ENCODE measurements at places on chromosomes 6 and 20. TPM values are rescaled to one million over a fixed set of nuclear protein-coding genes. Genes with fewer than 3 reads are reported as not detected.

Gene ATP6V1G2
- 0.20 TPM for total RNA-seq

Gene TMEM30A
- 198 TPM for total RNA-seq

DNA sequence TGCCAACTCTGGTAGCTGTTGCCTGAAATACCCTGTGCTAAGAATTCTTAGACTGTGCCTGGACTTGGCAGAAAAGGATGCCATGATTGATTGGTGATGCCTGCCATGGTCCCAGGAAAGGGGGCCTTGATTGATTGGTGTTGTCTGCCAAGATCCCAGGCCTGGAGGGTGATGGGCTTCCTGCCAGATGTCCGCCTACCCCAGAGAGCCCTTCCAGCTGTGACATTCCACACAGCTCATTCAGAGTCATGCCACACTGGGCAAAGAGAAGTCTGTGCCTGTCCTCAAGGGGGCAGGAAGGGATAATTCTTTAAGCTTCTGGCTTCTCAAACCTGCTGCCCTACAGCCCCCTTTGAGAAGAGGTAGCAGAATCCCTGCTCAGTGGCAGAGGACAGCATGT, 24.6 kb downstream of the RIMS4 start:
- peak; percentile 25 for DNase-seq

DNA sequence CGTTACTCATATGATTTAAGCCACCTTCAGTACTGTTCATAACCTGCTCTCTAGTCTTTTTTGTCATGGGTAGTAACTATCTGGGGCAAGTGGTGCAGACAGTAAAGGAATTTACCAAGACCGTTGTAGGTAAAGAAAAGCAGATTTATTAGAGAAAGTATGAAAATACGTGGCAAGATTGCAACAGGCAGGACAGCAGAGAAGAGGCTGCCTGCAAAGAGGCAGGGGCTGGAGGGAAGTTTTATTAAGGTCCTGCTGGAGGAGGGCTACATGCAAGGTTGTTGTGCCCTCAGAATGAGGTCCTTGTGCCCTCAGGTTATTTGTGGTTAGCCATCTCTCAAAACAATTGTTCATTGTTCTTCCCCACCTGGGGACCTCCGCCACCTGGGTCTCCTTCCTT, 444.3 kb downstream of the BCKDHB start:
- DNase-seq = no peak

Gene ZSCAN16
- total RNA-seq = 1.9 TPM

GRCh38 chr6:168042426-168043192, 36.4 kb downstream of the FRMD1 start:
- DNase-seq = no peak

GRCh38 chr6:2021713-2022125, 223.7 kb downstream of the GMDS start:
- DNase-seq = peak; percentile 69

Gene NNAT
- not detected for total RNA-seq

Gene DIDO1
- total RNA-seq = 42.6 TPM

Gene POM121L2
- total RNA-seq = not detected

Gene TP53RK
- total RNA-seq = 28.0 TPM

DNA sequence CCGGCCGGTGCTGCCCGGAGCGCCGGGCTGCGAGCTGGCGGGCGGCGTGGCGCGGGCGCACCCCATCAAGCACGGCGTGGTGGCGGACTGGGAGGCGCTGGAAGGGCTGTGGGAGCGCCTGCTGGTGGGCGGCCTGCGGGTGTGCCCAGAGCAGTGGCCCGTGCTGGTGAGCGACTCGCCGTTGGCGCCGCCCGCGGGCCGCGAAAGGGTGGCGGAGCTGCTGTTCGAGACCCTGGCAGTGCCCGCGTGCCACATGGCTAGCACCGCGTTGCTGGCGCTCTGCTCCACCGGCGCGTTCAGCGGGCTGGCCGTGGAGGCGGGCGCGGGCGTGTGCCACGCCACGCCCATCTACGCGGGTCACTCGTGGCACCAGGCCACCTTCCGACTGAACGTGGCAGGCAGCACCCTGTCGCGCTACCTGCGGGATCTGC, 517 bp downstream of the ACTL10 start:
- no peak for DNase-seq

DNA sequence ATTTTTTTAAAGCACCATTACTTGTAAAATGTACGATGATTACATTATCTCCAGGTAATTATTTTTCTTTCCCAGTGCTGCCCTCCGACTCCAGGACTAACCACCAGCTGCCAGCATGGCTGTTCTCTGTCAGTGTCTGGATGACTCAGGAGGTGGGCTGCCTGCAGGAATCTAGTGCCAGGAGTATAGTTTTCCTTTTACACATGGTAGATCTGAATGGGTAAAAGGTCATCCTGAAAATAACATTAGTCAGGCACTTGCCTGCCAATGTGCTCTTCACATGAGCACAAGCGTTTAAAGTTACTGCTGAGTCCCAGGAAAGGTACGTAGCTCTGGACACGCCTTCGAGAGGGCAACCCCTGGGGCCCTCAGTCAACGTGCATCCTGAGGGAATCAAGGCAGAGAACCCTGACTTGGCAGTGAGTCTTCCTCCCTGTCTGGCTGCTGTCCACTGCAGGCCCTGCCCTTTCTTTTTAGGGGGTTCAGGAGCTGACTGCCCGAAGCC, 2.4 kb downstream of the DYNLT1 start:
- peak; percentile 99 for DNase-seq

- DNase-seq = peak; percentile 93
These were observed 195.6 kb downstream of the NFATC2 start for GRCh38 chr20:51346686-51347485.

Gene UNC5CL
- total RNA-seq = 0.20 TPM

Gene CAPN11
- not detected for total RNA-seq

DNA sequence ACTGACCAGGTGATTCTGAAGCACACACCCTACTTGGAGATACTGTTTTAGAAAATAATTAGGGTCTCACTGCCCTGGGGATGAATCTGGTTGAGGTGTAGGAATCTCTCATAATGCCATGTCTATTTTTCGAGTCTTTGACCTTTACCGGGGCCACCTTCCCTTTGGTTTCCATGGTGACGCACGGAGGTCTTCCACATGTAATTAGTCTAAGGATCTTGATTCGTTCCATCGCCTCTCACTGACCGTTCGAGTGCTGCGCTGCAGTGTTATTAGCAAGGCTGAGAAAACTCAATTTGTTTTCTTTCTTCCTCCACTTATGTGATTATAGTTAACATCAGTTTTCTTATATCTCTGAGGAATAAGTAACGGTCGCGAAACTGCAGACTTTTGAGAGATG, 144.3 kb upstream of the SPACA1 start:
- DNase-seq = no peak

GRCh38 chr20:34350095-34350494, 13.0 kb upstream of the ITCH start:
- DNase-seq = no peak

Gene KLC4
- total RNA-seq = 21.1 TPM

Gene NHLRC1
- 3.4 TPM for total RNA-seq

- no peak for DNase-seq
These were observed 3.0 kb upstream of the ZBTB24 start for GRCh38 chr6:109486068-109486467.

GRCh38 chr6:98547151-98547550, 287.2 kb upstream of the POU3F2 start:
- DNase-seq = no peak

- DNase-seq = no peak
These were observed 24.2 kb upstream of the SGK1 start for GRCh38 chr6:134341999-134342567.
